ENCODE measurements at places on chromosomes 12 and 14. TPM values are rescaled to one million over a fixed set of nuclear protein-coding genes. Genes with fewer than 3 reads are reported as not detected.

- DNase-seq: no peak
Observed at GRCh38 chr14:96016501-96017160, 22.5 kb upstream of the C14orf132 start.

DNA sequence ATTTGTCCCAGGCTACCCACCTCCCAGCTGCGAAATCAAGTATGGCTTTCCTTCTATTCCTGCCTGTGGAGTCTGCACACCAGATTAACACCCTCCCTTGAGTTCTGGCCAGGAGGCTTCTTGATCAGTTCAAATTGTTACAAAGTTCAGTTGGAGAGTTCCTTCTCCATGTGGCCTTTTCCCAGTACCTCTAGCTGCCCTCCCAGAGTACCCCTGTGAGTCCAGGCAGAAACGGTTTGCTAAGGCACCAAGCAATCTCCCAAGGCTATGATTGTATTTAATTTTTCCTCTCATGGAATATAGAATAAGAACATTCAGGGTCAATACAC, 49.7 kb upstream of the ERGIC2 start:
- no peak for DNase-seq

DNA sequence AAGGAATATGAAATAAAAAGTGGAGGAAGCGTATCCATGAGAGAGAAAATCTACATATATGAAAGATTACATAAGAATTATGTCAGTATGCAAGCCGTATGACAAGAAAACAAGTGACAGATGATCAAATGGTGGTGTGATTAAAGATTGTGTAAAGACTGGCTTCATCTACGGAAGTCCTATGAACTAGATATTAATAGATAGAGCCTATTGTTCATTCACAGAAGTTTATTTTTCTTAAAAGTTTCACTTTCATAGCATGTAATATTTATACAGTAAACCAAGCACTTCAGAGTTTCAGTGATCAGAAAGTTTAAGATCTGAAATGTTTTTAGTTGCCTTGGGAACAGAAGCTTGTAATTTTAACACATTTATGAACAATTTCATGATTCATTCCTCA, 84.5 kb downstream of the VRK1 start:
- DNase-seq: no peak

DNA sequence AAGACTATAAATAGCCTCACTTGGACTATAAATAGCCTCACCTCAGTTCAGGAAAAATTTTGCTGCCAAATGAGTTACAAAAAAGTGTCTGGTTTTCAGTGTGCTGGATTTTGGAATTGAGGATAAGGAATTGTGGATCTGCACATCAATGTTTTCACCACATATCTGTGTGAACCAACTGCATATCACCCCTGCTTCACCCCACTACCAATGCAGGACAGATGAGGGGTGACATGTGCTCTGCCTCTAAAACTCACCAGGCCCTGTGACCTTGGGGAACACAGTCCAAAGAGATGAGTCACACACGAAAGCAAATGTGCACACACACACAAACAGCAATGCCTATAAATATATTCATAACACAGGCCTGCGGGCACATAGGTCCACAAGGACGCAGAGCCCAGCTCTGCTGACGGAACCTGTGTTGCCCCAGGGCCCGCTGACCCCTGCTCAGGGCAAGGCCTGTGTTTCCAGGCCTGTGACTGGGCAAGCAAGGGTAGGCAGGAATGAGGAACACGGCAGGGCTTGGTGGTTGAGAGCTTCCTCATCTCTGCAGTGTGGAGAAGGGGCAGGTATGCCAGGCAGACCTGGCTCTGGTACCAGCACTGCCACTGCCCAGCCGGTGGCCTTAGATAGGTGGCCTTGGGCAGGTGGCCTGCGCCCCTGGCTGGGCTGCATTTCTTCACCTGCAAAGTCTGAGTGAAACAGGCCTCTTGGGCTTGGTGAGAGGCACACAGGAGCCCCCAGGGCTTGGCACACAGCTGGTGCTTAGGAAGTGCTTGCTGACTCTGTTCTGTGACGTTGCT, 82.4 kb downstream of the ARL6IP4 start:
- no peak for DNase-seq

- no peak for DNase-seq
Observed at GRCh38 chr14:59377491-59377890, 87.7 kb downstream of the GPR135 start.

The RHEBL1 gene
- 2.3 TPM for polyA plus RNA-seq

DNA sequence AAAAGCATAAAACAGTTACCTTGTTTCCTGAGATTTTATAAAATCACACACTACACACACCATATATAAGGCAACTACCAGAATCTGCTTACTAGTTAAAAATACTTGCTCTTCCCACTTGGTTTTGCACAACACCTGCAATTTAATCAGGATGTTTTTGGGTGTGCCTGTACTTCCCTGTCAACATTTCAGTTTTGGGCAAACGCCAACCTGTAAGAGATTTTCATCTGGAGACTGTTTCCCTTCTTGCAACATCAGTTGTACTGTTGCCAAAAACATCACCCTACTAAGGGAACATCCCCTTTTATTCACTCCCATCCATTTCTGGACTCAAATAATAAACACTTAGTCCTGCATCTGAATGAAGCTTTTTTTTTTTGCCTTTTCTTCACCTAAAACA, 172.3 kb downstream of the DUSP6 start:
- DNase-seq: peak; percentile 4
